SJSA1 (cell line): ENCODE measurements at places on chromosomes 1 and 21.

GRCh38 chr1:68204977-68205630 lies 27.2 kb downstream of the WLS start:
- DNase-seq, result no peak

GRCh38 chr21:17461582-17461981 lies 51.3 kb upstream of the CXADR start:
- DNase-seq, result no peak

DNA sequence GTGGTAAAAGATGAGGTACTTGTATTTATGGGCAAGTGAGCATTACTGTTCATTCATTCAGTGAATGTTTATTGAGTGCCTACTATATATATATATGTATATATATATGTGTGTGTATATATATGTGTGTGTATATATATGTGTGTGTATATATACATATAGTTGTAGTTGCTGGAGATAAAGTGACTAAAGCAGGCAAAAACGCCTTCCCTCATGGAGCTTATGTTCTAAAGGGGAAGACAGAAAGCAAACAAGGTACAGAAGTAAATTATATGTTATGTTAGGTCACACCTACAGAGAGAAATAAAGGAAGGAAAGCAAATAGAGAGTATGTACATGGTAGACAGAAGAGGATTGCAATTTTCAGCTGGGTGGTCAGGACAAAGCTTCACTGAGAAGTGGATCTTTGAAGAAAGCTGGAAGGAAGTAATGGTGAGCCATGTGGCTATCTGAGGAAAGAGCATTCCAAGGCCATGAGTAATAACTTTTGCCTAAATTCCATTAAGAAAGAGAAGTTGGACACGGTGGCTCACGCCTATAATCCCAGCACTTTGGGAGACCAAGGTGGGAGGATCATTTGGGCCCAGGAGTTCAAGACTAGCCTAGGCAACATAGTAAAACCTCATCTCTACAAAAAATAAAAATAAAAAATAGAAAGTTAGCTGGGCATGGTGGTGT lies 33.5 kb upstream of the KLF17 start:
- peak; percentile 58 for DNase-seq

GRCh38 chr1:59316497-59317128 lies 19.7 kb downstream of the FGGY start:
- DNase-seq, result peak; percentile 56
